Aorta (tissue), 5 donors: ENCODE measurements at places on chromosomes 6 and 20. TPM values are rescaled to one million over a fixed set of nuclear protein-coding genes. Genes with fewer than 3 reads are reported as not detected.
A peak's percentile ranks its signal among the peaks of the same experiment; 100 is the strongest.

Gene OR2H1
- total RNA-seq = not detected

GRCh38 chr6:2562721-2563451 is 187.8 kb downstream of the MYLK4 start:
- DNase-seq = peak; percentile 55
- H3K36me3 ChIP-seq = no peaks in the 10 kb centered on the region
- no peaks in the 10 kb centered on the region for H3K4me1 ChIP-seq
- H3K27me3 ChIP-seq = no peaks in the 10 kb centered on the region
- no peak overlapping the region for H3K4me3 ChIP-seq

GRCh38 chr6:122005661-122006060 is 393.8 kb upstream of the HSF2 start:
- no peak for DNase-seq
- peaks cover 5% of the 10 kb centered on the region for H3K4me1 ChIP-seq
- no peak overlapping the region for H3K4me3 ChIP-seq
- no peaks in the 10 kb centered on the region for H3K36me3 ChIP-seq
- no peak overlapping the region for H3K27ac ChIP-seq
- no peaks in the 10 kb centered on the region for H3K27me3 ChIP-seq

GRCh38 chr6:4781426-4781825 is 5.2 kb downstream of the CDYL start:
- no peaks in the 10 kb centered on the region for H3K27me3 ChIP-seq
- H3K36me3 ChIP-seq = no peaks in the 10 kb centered on the region
- no peak overlapping the region for H3K27ac ChIP-seq
- H3K4me1 ChIP-seq = peaks cover 4% of the 10 kb centered on the region

DNA sequence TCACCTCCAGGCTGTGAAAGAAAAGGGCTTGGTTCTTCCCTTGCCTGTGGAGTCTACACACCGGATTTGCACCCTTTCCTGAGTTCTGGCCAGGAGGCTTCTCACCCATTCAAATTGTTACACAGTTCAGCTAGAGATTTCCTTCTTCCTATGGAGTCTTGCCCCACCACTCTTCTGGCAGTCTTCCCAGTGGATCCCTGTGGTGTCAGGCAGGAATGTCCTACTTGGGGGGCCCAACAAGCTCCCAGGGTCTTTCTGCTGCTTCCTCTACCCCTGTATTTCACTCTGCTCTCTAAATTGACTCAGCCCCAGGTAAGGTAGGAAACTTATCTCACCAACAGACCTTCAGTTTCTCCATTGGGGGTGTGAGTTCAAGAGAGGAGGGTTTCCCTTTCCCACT is 14.0 kb upstream of the CST9L start:
- no peak overlapping the region for H3K27ac ChIP-seq
- H3K27me3 ChIP-seq = no peaks in the 10 kb centered on the region
- DNase-seq = no peak
- H3K36me3 ChIP-seq = no peaks in the 10 kb centered on the region
- no peaks in the 10 kb centered on the region for H3K4me1 ChIP-seq
- no peak overlapping the region for H3K4me3 ChIP-seq

GRCh38 chr20:46342451-46343347 is 34.4 kb upstream of the CDH22 start:
- peaks cover 2% of the 10 kb centered on the region for H3K27me3 ChIP-seq
- no peaks in the 10 kb centered on the region for H3K4me1 ChIP-seq
- DNase-seq = no peak
- H3K4me3 ChIP-seq = no peak overlapping the region

DNA sequence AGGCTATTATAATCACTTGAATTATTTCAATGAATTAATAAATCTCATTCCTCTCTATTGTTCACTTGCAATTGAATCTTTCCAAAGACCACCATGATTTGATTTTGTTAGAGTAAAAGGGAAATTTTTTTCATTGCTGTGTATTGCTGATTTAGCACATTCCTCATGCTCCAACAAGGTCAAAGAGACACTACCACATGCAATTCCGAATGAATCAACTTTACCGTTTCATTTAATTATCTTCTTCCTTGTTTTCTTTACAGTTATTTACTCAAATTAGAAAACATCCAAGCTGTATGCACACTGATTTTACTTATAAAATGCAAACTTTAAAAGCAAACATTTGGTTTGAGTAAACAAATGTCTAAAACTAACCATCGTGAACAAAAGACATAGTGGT is 967 bp downstream of the KIAA0408 start:
- H3K4me1 ChIP-seq = peaks cover 3% of the 10 kb centered on the region
- DNase-seq = no peak
- H3K36me3 ChIP-seq = no peaks in the 10 kb centered on the region
- no peak overlapping the region for H3K27ac ChIP-seq

DNA sequence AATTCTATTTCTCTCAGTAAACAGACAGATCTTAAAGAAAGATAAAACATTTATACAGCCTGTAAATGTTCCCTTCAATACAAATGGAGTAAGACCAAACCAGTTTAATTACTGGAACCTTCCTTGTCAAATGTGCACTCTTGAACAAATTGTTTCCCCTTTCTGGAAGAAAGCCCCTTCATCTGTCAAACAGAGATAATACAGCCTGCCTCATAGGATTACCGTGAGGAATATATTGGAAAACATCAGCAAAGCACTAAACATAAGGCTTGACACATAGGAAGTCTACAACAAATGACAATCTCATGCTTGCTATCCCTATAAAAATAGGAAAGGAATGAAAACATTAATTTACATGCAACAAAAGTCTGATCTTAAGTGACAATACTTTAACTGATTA is 173.8 kb downstream of the PTPRK start:
- H3K27me3 ChIP-seq = no peaks in the 10 kb centered on the region
- no peak for DNase-seq
- H3K4me3 ChIP-seq = no peak overlapping the region
- H3K4me1 ChIP-seq = peaks cover 2% of the 10 kb centered on the region
- no peak overlapping the region for H3K27ac ChIP-seq
